ENCODE measurements at places on chromosomes 1 and 21.

GRCh38 chr1:62229468-62229867, 34.8 kb downstream of the L1TD1 start:
- H3K4me1 ChIP-seq: peaks cover 18% of the 10 kb centered on the region
- H3K36me3 ChIP-seq: no peaks in the 10 kb centered on the region
- no peak for DNase-seq
- H3K27me3 ChIP-seq: no peaks in the 10 kb centered on the region
- H3K27ac ChIP-seq: no peak overlapping the region

- no peak overlapping the region for H3K4me3 ChIP-seq
- H3K36me3 ChIP-seq: peaks cover 9% of the 10 kb centered on the region
- no peak for DNase-seq
- no peaks in the 10 kb centered on the region for H3K27me3 ChIP-seq
Measured at GRCh38 chr1:14804626-14805025, 206.1 kb downstream of the KAZN start.

- no peaks in the 10 kb centered on the region for H3K4me1 ChIP-seq
- DNase-seq: no peak
- H3K4me3 ChIP-seq: no peak overlapping the region
- peaks cover 12% of the 10 kb centered on the region for H3K36me3 ChIP-seq
- no peaks in the 10 kb centered on the region for H3K27me3 ChIP-seq
Measured at GRCh38 chr1:25484096-25484495, 53.4 kb downstream of the MACO1 start.

GRCh38 chr1:195934817-195935553, 673.3 kb downstream of the KCNT2 start:
- H3K4me1 ChIP-seq: peaks cover 8% of the 10 kb centered on the region
- H3K36me3 ChIP-seq: no peaks in the 10 kb centered on the region
- H3K4me3 ChIP-seq: no peak overlapping the region
- no peaks in the 10 kb centered on the region for H3K27me3 ChIP-seq

DNA sequence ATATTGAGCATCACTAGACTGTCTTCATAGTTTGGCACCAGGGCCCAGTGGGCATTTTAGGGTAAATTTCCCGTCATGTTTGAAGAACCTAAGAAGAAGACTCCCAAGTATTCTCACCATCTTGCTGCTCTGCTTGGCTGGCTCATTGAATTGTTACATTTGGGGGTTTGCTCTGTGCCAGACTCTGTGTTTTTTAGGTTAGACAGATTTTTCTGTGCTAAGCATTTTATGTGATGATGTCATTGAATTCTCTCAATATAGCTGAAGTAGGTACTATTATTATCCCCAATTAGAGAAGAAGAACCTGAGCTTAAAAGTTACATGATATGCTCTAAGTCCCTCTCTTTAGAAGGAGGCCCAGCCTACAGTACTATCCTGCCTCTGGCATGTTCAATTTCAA, 28.0 kb upstream of the DNASE2B start:
- H3K27ac ChIP-seq: no peak overlapping the region
- DNase-seq: no peak
- no peaks in the 10 kb centered on the region for H3K36me3 ChIP-seq
- no peak overlapping the region for H3K4me3 ChIP-seq
- H3K4me1 ChIP-seq: peaks cover 12% of the 10 kb centered on the region

DNA sequence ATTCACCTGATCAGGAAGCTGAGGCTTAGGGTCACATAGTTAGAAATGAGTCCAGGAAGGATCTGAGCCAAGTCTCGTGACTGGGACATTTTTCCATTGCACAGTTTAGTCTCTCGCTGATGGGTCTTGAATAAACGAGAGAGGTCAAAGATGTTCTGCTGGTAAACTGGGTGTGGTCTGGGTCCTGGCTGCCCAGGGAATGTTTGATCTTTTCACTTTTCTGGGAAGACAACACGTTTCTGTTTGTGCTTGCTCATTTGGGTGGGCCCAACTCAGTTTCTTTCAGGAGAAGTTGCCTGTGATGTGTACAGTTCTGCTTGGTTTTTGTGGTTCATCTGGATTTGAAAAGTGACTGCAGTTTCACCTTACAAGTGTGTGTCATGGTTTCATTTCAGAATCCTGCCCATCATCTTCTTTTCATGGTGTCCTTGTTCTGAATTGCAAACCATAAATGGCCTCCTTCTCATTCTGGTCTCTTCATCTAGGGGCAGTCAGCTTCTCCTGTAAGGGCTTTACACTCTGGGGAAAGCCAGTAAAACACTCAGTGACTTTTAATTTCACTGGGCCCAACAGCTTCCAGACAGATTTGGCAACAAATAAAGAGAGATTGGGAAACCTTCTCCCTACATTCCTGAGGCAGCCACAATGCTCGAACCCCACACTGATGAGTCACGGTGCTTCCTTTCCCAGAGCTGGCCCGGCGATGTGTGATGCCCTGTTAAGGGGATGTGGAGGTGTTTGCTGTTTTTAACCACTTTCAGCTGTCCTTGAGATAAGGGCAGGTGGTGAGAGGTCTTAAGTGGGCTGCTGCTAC, 7.2 kb upstream of the TACSTD2 start:
- H3K27ac ChIP-seq: peak overlapping the region; percentile 23
- no peaks in the 10 kb centered on the region for H3K36me3 ChIP-seq
- H3K4me3 ChIP-seq: no peak overlapping the region

- no peak overlapping the region for H3K4me3 ChIP-seq
- no peak for DNase-seq
- H3K27me3 ChIP-seq: no peaks in the 10 kb centered on the region
- peaks cover 21% of the 10 kb centered on the region for H3K4me1 ChIP-seq
- H3K27ac ChIP-seq: no peak overlapping the region
- peaks cover 24% of the 10 kb centered on the region for H3K36me3 ChIP-seq
Measured at GRCh38 chr1:156795787-156796186, 20.9 kb downstream of the SH2D2A start.

DNA sequence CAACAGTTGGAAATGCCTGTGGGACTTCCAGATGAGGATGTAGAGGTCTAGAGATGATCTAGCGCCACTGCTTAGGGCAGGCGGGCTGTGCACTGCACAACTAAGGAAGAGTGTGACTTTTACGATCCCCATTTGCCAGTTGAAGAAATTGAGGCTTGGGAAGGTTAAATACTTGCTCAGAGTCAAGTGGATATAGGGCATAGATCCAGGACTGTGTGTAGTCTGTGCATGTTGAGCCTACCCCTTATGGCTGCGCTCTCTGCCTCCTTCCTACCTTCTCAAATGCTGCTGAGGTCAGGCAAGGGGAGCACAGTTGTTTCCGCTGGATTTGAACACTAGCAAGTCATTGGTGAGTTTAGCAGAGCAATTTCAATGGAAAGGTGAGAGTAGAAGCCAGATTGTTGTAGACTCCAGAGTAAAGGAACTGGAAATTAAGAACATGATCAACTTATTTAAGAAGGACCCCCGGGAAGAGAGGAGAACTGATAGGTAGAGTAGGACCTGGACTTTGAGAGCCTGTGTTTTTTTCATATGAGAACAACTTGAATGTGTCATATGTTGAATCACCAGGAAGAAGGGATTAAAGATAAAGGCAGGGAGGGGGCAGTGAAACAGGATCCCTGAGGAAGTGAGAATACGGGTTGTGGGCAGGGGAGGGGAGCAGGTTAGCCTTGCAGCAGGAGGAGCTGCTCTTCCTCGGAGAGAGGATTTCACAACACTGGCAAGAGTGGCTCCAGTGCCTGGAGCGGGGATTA, 2.7 kb downstream of the CAPN2 start:
- H3K27me3 ChIP-seq: no peaks in the 10 kb centered on the region
- H3K4me1 ChIP-seq: peaks cover 37% of the 10 kb centered on the region
- peak overlapping the region; percentile 57 for H3K27ac ChIP-seq
- H3K4me3 ChIP-seq: peak overlapping the region; percentile 53

- H3K27ac ChIP-seq: no peak overlapping the region
- H3K4me1 ChIP-seq: peaks cover 6% of the 10 kb centered on the region
- H3K36me3 ChIP-seq: no peaks in the 10 kb centered on the region
- DNase-seq: no peak
- H3K27me3 ChIP-seq: no peaks in the 10 kb centered on the region
Measured at GRCh38 chr1:1366699-1367066, 8.3 kb downstream of the AURKAIP1 start.
